G401 (cell line): ENCODE measurements at places on chromosomes 3 and 15. TPM values are rescaled to one million over a fixed set of nuclear protein-coding genes. Genes with fewer than 3 reads are reported as not detected.

The PTX3 gene
- total RNA-seq, result 5.4 and 7.1 TPM in 2 replicates

The CA12 gene
- total RNA-seq, result 3.8 and 7.9 TPM in 2 replicates

The NLGN1 gene
- 8.4 and 11.2 TPM in 2 replicates for total RNA-seq

DNA sequence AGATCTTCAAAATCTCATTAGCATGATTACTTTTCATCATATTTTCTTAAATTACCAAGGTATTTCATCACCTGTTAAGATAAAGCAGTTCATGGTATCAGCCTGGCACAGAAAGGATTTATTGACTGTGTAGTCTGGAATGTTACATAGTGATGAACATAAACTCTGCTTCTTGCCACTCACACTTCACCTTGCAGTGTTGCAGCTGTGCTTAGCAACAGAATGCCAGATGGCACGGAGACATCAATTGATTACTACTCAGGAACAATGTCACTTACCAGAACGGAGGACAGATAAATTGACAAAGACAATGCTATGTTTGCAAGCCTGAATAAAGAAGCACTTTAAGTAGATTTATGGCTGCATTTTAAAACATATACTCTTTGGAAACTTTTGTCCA is 15.0 kb upstream of the BCHE start:
- no peak for DNase-seq

DNA sequence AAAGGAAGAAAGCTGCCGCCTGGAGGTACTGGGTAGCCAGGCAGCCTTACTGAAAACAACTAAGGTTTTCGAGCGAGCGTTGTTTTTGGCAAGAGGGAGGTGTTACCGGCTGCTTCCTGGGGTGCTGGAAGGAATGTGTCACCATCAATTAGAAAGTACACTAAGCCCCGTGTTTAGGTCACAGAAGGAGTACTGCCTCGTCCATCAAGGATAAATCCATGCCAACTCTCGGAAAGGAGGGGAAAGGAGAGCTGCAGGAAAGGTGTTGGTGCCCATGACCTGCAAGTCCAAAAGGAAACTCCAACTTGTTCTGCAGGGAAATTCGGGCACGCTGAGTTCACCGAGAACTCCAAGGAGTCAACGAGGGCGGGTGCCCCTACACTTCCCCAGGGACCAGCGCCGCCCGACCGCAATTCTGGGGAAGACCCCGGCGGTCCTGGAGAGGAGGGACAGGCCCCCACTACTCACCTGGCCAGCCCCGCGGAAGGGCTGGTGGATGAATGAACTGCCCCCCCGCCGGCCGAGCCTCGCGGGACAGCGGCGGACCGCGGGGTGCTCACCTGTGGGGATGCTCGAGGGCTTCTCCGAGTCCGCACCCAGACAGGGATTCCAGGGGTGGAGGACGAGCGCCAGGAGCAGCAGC is 542 bp downstream of the PLOD2 start:
- peak; percentile 80 for DNase-seq

- no peak for DNase-seq
Measured at GRCh38 chr3:100210772-100211135, 50.0 kb upstream of the TBC1D23 start.

- no peak for DNase-seq
Measured at GRCh38 chr3:126476166-126477060, 722 bp upstream of the ZXDC start.

DNA sequence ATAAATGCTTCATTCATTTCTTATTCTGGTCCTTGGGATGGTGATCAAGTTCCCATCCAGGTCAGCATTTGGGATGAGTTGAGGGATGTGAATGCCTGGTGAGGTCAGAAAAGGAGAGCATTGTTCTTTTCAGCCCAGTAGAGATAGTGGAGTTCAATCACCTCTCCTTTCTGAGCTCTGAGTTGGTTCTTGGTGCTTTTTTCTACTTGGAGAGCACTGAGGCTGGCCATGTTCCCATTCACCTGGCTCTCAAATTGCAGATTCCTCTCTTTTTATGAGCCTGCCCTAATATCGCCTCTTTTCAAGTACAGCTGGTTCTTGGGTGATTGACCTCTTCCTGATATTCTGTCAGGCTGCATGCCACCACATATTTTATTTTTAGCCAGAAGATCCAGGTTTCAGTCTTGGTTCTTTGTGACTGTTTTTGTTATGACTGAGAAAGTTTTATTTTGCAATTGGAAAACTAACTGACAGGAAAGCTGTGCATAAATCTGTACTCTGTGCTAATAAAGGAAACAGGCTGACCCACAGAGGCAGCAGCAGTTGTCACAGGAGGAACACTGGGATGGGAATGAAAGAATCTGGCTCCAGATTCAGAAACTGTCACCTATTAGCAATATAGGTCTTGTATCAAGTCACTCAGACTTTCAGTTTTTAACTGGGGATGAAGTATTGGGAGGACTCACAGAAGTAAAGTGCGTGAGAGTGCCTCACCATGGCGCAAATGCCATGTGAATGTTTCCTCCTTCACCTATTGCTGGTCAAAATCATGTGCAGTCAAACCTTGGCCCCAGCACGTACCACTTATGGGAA is 10.7 kb downstream of the AQP9 start:
- DNase-seq, result peak; percentile 2

DNA sequence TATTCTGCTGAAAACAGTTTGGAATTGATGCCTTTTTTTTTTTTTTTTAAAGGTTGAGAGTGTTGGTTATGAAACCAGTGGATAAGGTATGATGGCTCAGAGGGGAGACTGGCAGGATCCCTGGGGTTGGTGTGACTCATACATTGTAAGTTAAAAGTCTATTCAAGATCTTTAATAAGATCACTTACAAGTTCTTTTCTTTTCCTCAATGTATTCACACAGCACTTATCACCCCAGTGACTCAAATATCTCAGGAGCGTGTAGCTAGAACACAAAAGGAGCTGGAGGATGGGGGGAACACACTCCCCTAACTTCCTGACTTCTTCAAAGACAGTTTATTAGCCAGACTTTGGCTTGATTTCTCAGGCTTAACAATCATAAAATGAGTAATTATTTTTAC is 285.3 kb downstream of the SV2B start:
- DNase-seq, result no peak

DNA sequence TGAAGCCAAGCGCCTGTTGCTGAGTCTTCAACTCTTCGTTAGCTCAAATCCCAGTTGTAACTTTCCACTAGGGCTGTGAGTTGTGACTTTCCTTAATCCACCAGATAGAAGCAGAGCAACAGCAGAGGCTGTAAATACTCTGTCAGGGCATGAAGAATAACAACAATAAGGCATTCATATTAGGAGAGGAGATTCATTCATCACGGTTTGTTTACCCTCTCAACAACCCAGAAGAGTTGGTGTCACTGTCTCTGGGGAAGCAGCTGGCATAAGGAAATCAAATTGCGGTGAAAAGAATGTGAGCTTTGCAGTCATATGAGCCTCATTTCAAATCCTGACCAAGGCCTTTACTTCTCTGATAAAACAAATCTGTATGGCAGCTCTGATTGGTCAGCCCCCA is 184.8 kb downstream of the SHQ1 start:
- DNase-seq, result no peak

DNA sequence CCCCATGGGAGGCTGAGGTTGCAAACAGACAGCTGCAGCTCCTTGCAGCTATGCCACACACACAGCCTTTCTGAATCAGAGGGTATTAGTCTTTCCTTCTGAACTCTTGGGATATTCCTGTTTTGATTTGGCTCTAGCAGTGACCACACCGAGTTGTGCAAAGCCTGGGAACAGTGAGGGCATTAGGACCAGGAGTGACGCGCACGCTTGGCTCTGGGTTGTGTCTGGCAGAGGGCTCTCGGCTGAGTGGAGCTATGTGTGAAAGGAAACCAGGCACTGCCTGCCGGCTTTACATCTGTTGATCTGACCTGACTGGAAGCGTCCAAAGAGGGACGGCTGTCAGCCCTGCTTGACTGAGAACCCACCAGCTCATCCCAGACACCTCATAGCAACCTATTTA is at the start of gene GALNT15:
Gene GALNT15 (plus strand): TSS at position 292 of the 400 bp plus-strand sequence. CDS start 472 bp downstream, outside the sequence.
- DNase-seq, result peak; percentile 98

GRCh38 chr3:182487143-182487542 is 306.2 kb upstream of the ATP11B start:
- DNase-seq, result no peak

DNA sequence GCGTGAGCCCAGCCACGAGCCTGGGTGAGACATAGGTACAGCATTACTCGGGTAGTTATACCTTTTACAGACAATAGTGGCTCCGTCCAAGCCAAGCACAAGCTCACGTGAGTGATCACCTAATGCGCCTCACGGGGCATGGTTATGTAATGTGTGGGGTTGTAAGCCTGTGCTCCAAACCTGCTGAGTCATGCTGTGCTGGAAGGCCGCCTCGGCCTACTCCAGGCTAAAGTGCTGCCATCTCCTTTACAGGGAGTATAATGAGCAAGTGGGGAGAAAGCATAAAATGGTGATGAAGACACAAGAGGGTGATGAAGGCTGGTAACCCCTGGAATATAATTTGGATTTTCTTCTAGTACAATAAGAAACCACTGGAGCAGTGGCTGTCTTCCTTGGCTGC is 175.8 kb upstream of the STT3B start:
- DNase-seq, result no peak

DNA sequence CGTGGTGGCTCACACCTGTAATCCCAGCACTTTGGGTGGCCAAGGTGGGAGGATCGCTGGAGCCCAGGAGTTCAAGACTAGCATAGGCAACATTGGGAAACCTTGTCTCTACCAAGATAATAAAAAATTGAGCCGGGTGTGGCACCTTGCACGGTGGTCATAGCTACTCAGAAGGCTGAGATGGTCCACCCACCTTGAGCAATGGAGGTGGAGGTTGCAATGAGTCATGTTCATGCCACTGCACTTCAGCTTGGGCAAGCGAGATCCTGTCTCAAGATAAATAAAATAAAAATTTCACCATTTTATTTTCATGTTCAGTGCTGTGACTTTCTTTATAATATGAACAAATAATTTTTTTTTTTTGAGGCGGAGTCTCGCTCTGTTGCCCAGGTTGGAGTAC is 12.5 kb downstream of the MAPK6 start:
- DNase-seq, result no peak
